Fibroblast of skin of left biceps (primary cell): ENCODE measurements at places on chromosomes 4 and X.

DNA sequence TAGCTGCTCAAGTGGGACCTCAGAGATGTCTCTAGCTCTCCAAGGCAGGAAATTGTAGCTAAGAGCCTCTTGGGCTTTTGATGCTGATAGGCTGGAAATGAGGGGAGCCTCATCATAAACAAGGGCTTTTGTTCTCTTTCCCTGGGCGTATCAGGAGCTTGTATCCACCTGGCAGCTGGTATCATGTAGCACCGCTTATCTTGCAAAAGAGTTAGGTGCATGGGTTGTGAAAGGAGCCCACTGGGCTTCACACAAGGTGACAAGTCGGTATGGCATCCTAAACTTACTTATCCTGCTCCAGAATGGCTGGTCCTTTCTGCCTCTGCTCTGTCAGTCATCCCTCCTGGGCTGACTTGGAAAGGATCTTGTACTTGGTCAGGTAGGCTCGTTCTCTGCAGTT, 565.8 kb downstream of the GRXCR1 start:
- DNase-seq = no peak

GRCh38 chrX:37872303-37872655, 24.9 kb upstream of the DYNLT3 start:
- DNase-seq = no peak

GRCh38 chr4:14152834-14153519, 525.5 kb upstream of the BOD1L1 start:
- no peak for DNase-seq

- no peak for DNase-seq
Observed at GRCh38 chr4:153212736-153213135, 8.5 kb downstream of the TRIM2 start.

DNA sequence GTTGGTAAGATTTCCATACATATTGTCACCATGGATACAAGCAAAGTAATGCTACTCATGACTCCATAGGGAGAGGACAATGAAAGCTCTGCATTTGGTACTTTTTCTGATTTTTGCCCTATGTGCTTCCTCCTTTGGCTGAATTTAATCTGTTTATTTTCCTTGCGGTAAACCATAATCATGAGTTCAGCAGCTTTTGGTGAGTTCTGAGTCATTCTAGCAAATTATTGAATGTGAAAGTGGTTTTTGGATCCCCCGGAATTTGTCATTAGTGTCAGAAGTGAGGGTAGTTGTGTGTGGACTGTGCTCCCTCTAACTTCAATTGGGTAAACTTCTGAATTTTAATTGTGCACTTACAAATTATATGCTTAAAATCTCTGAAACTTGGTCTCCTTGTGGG, 170.3 kb downstream of the MOSPD2 start:
- DNase-seq = no peak

GRCh38 chr4:3019145-3019846, 55.0 kb downstream of the HTT-AS start:
- DNase-seq = no peak

DNA sequence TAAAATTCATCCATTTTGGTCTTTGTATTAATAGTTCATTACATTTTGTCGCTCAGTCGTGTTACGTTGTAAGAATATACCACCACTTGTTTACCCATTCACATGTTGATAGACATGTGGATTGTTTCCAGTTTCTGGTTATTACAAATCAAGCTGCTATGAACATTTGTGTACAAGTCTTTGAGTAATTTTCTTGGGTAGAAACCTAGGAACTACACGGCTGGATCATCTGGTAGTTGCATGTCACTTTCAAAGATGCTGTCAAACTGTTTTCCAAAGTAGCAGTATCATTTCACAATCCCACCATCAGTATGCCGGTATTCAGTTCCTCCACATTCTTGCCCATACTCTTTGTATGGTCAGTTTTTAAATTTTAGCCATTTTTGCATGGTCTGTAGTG, 98.0 kb downstream of the GASK1B start:
- DNase-seq = no peak

DNA sequence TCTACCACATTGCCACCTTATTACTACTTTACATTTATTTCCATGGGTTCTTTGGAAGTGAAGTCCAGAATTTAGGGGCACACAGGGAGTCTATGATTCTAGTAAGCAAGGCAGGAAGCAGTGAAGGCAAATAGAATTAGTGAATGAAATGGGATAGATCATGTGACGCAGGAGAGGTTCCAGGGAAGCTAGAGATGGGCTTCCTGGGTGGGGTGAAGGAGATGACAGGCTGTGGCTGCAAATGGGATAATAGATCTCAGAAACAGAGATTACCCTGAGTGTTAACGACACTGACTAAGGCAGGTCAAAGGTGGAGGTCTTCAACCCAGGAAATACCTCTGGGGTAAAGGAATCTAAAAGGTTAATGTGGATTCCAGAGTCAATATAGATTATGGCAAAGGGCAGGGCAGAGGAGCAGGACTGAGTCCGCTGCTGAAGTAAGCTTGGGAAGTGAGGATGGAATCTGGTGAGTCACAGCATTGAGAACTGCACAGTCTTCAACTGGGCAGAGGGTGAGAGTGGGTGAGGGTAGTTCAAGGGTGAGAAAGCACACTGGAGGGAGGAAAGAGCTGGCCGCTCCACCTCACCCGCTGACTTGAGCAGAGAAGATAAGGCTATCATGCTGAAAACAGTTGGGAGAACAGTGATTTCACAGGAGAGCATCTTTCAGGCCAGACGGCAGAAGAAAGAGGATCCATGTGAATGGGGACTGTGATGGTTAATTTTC, 70.8 kb downstream of the ANXA3 start:
- DNase-seq = no peak
